ENCODE measurements at places on chromosomes 12 and 14.

DNA sequence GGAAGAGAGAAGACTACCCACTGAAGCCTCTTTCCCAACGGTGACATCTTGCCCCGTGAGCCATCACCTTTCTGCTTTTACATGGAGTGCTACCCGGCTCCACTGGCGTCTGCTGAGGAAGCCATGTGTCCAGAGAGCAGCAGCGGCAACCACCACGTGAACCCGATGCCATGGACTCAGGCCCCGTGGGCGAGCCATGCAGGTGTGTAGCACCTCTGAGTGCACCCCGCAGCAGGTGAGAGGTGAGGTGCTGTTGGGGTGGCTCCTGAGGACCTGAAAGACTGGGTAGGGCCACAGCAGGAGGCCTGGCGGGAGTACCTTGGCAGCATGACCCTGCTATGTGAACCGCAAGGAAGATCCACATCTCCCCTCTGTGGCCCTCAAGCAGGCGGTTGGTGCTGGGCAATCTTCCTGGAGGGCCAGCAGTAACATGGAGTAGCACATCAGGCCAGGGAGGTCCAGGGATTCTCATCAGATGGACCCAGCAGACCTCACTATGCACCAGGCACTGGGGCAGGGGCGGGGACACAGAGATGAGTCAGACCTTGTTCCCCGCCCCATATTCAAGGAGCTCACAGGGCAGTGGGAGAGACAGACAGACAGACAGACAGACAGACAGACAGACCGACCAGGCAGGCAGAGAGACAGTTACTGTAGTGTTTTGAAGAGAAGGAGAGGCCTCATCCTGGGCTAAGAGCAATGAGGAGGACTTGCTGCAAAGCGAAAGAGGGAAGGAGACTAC, 129.6 kb downstream of the PAPOLA start:
- DNase-seq = no peak

- no peak for DNase-seq
These were observed 22.9 kb downstream of the SYNE3 start for GRCh38 chr14:95493503-95493902.

DNA sequence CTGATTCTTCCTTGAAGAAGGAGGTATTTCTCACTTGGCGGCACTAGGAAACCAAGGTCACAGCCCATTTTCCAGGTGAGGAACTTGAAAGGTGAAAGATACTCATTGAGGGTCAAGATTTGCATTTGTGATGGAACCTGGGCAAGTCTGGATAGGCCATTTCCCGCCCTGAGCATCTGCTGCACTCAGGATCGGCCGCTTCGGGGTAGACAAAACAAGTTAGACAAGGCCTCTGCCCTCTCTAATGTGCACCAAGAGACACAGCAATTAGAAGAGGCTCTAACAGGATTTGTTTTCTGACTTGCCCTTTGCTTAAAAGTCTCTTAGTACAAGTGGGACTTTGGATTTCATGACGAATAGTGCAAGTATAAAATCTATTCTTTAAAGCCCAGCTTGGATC, 167.2 kb downstream of the KTN1 start:
- no peak for DNase-seq

DNA sequence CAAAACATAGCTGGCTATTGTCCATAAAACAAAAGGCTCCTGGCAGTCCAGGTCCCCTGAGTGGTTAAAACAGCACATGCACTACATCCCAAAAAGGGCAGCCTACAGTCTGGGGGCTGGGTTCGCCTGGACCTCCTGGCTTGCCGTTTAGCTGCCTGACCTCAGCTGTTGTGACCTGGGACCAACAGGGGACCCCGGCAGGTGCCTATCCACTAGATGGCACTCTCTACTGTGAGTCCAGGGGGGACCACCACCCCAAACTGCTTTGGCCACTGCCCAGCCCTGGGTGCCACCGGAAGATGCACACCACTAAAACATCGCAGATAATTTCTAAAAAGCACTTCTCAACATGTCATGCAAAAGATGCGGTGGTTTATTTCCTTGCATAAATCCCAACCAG, 2.9 kb upstream of the RTL1 start:
- DNase-seq = peak; percentile 51

DNA sequence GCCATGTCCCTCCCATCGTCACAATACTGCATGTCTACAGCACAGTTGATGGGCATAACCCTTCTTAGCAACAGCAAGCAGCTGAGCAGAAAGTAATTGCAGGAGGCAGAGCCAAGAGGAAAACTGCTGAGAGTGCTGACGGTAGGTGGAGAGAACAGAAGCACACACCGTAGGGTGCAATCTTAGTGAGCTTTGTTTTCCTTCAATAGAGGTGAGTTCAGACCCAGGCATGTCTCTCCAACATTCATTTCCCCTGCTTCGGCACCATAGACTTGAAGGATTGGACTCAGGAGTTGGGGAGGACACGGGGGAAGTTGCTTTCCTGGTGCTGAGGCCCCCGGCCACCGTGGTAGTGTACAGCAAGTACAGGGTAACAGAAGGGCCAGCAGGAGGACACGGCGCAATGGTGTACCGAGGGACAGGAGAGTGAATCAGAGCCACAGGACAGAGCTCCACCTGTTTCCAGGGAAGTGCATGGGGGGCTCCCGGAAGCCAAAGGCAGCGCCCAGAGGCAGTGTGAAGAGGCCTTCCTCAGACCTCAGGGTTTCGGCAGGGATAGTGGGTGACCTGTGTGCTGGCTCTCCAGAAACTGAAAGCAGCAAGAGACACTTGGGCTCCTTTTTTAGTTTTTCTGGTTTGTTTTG, 36.3 kb upstream of the SINHCAF start:
- no peak for DNase-seq

DNA sequence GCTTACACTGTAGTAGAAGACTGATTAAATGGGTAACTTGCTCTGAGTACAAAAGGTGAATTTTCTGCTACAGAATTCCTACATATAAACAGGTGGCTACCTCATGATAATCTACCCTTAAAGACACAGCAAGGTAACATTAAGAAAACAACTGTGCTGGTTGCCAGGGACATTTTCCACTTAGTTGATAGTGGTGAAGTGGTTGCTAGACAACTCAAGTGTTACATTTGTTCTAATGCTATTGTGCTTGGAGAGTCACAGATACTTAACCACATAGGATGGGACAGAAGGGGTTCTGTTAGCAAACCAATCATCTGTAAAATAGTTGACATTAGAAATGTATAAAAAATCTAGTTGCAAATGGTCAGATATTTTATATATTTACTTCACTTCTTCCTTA, 870.3 kb upstream of the SEL1L start:
- DNase-seq = no peak

- DNase-seq = no peak
These were observed 192.4 kb downstream of the TMX1 start for GRCh38 chr14:51432302-51432948.

GRCh38 chr14:33699300-33699983, 251.4 kb downstream of the EGLN3 start:
- no peak for DNase-seq

DNA sequence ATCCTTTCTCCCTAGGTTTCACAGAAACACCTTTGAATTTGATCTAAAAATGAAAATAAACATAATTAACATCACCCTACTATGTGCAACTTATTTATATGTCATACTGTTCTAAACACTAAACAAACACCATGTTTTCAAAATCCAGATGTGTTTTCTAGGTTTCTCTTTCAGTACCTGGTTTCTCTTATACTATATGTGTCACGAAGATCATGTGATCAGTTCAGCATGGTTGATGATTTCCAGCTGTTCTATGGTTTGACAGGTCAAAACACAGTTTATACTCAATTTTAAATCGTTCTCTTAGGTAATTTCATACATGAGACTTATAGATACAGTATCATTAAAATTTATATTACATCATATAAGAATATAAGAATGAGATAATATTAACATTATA, 373.1 kb downstream of the SOX5 start:
- no peak for DNase-seq

GRCh38 chr12:47987411-47988072, 16.7 kb downstream of the COL2A1 start:
- DNase-seq = no peak

DNA sequence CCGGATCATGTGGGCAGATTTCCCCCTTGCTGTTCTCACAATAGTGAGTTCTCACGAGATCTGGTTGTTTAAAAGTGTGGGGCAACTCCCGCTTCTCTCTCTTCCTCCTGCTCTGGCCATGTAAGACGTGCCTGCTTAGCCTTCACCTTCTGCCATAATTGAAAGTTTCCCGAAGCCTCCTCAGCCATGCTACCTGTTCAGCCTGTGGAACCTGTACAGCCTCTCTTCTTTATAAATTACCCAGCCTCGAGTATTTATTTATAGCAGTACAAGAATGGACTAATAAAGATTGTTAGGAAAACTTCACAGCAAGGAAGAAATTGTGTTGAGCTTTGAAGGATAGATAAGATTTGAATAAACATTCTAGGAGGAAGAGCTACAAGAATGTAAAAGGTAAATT, 52.1 kb downstream of the KDM5A start:
- DNase-seq = no peak

DNA sequence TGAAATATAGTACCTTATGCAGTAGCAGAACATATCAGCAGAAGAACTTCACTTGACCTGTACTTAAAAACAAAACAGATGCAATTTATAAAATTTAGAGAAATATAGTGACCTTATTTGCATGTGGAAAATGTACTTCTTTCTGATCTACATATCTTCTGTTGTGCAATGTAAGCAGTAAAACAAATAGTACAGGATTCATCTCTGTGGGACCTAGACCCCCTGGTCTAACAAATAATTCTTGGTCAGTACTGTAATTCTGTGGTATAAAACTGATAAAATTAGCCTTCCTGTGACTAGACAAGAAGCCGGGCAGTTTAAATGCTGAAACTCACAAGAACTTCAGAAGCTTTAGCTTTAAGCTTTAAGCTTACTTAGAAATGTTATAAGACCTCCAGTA, 21.6 kb downstream of the HIF1A start:
- no peak for DNase-seq

DNA sequence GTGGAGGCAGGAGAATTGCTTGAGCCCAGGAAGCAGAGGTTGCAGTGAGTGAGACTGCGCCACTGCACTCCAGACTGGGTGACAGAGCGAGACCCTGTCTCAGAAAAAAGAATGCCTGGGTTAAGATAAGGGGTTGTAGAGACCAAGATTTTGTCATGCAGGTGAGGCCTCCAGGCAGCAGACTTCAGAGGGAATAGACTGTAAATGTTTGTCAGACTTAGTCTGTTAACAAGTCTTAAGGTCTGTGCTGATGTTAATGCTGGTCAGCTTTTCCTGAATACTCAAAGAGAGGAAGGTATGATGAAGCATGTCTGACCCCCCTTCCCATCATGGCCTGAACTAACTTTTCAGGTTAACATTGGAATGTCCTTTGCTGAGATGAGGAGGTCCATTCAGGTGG, 83.0 kb upstream of the FUT8 start:
- DNase-seq = no peak

- DNase-seq = no peak
These were observed 99.6 kb downstream of the DYRK2 start for GRCh38 chr12:67747869-67748742.

- DNase-seq = no peak
These were observed 702.9 kb downstream of the TRHDE start for GRCh38 chr12:72974954-72975555.

DNA sequence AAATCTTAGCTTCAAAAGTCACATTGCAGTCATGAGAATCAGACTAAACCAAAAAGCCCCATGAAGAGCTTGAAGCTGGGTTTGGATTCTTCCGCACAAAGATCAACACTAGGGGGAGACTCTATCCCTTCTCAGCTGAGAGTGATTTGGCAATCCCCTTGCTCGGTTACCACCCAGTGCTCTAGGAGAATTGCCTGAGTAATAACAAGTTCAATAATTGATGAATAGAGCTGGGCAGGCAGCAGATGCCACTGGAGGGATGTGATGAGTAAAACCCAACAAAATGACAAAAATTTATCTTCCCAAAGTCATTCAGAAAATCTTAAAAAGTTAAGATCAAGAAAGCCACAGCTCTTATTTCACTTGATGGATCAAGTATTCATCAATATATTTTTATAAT, 185.6 kb upstream of the ARID2 start:
- DNase-seq = peak; percentile 17

DNA sequence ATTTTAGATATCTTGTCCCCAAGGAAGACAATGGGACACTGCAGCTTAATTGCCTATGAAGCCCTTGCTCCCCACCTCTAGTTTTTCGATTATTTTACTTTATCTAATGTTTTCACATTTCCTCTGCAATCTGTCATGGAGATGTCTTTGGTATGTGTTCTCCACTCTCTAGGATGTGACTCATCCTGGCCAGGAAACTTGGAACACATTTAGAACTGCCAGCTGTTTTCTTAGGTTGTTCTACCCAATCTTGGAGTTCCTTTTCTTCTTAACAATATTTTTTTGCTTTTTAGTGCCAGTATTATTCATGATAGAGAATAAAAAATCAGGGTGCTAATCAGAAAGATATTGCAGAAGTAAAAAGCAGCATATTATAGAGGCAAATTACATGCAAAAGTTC, 101.7 kb upstream of the CLEC14A start:
- no peak for DNase-seq

- no peak for DNase-seq
These were observed 18.2 kb downstream of the MSRB3 start for GRCh38 chr12:65296508-65297265.

- DNase-seq = no peak
These were observed 785 bp upstream of the LHX5 start for GRCh38 chr12:113472191-113473121.

GRCh38 chr12:117572755-117573154, 211.3 kb upstream of the NOS1 start:
- no peak for DNase-seq

- no peak for DNase-seq
These were observed 205.9 kb upstream of the PELI2 start for GRCh38 chr14:55912344-55912743.

GRCh38 chr12:50197297-50197727, 30.1 kb upstream of the CERS5 start:
- DNase-seq = no peak

- DNase-seq = no peak
These were observed 112.7 kb downstream of the EFCAB11 start for GRCh38 chr14:89841851-89842250.

DNA sequence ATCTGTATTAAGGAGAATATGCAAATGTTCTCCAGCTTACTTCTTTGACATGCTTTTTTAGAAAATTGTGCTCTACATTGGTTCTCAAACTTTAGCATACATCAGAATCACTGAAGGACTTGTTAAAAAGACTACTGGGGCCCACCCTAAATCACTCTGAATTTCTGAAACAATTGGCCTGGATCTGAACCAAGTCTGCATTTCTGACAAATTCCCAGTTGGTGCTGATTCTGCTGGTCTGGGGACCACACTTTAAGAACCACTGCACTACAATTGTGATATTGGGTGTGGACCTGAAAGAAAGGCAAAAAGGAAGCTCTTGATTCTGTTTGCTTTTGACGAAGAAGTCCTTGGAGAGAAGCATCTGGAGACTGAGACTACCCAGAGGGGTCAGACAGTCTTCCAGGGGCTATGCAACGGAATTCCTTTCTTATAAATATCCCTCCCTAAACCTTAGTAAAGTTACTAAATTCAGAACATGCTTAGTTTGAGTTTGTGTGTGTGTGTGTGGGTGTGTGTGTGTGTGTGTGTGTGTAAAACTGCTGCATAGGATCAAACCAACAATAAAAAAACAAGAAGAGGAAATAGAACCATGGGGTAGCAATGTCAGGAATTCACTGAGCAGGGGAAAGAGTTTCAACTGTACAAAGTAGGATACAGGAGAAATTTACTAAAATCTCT, 36.8 kb downstream of the EAPP start:
- DNase-seq = no peak

GRCh38 chr12:68631227-68631626, 20.5 kb downstream of the RAP1B start:
- no peak for DNase-seq

Measured in glutamatergic neuron (in vitro differentiated cells).